ENCODE measurements at places on chromosomes 2 and 18.
A peak's percentile ranks its signal among the peaks of the same experiment; 100 is the strongest.

DNA sequence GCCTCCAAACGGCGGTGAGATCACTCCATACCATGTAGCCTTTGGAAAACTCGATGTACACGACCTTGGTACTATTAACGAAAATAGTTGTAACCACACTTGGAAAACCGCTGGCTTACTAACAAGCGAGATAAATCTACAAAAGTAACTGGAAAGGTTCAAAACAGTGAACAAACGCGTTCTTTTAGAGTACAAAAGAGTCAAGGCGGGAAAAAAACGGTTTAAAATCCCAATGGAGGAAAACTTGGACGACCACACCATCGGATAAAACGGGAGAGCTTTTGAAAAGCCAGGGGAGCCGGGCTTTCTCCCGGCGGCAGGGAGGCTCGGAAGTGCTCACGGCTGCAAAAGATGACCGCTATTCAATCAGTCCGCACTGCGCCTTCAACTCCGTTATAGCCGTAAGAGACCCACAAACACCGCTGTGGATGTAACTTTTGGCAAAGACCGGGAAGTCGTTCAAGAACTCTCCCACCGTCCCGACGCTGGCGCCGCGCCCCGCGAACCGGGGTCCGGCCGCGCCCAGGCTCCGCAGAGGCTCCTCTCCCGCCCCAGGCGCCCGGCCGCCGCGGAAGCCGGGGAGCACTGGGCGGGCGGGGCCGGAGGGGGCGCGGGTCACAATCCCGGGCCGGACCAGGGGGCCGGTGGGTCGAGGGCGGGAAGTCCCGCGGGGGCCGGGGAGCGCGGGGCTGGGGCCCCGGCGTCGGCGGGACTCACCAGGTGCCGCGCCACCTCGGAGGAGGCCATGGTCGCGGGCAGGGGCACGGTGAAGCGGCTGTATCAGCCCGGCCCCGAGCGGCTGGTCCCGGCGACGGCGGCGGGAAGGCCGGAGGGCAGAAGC is 465 bp downstream of the SEPTIN10 start:
- DNase-seq: peak; percentile 68

DNA sequence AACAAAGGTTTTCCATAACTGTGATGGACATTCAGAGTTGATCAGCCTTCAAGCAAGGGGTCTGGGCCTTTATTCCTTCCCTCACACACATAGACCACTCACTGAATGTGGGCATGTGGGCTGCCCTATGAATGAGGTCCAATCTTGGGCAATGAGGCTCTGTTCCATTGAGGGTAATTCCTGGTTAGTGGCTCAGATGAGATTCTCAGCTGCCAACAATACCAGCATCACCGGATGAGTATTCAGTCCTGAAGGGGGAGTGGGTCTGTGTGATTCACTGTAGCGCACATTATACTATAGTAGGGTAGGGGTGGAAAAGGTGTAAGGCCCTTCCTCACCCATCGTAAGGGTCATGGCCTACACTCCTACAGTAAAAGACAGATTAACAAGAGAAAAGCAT is 9.9 kb upstream of the PARD3B start:
- no peak for DNase-seq

DNA sequence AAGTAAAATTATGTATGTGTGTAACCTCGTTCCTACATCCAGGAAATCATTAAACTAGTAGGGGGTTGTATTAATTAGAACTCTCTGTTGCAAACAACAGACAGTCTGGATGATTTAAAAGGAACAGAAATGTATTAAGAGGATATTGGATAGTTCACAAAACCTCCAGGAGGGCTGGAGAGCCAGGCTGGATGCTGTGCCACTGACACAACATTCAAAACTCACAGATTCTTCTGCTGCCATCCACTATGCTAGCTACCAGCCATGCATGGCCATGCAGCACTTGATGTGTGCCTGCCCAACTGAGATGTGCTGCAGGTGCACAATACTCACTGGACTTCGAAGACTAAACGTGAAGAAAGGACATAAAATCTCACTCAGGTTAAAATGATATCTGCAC is 48.2 kb upstream of the SH3RF3 start:
- DNase-seq: no peak

DNA sequence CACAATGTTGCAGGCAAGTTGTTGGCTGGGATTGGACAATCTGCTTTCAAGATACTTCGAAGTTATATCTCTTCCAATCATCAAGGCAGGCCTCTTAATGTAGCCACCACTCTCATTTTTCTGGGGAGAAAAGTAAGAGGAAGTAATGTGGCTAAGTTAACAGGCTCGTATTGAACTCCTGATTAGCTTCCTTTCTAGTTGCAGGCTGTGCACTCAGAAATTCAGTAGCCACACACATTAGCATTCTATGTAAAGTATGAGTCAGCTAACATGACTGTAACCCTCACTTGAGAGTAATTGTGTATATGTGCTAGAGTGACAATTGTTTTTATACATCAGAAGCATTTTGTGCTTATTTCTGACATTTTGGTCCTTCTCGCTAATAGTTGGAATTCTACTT is 3.3 kb downstream of the TWSG1 start:
- DNase-seq: no peak

DNA sequence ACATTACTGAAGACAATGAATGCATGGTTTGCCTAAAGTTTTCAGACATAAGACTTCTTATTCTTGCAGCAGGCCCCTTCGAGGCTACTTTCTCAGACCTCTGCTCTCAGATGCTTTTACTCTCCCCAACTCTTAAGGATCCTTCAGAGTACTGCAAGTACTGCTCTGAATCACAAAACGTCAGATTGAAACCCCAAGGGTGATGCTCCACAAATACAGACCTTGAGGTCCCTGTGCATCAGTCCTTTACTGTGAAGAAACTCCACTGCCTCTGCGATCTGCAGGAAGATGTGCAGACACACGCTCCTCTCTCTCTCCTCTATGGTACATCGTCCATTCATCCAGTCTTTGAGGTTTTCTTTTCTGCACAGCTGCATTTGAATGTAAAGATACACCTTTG is 52.8 kb downstream of the EIF2AK3 start:
- no peak for DNase-seq

DNA sequence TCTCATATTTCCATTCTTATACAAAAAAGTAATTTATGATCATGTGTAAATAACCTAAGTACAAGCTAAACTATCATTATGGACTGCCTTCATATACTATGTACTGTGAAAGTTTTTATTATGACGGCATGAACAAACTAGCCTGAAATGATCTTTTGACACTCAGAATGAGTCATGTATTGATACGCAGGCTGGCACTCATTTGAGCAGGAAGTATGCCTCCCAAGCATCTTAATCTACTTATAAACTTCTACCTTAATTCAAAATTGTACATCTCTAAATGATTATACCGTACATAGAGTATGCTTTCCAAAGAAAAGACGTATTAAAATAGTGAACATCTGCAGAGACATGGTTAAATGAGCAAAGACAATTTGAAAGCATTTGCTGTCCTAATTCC is 207.1 kb upstream of the SPOPL start:
- no peak for DNase-seq

GRCh38 chr2:232377841-232378734 is 463 bp upstream of the ALPP start:
- peak; percentile 81 for DNase-seq

- DNase-seq: peak; percentile 32
These were observed 241.3 kb downstream of the HDAC4 start for GRCh38 chr2:239159476-239159911.

- DNase-seq: peak; percentile 82
These were observed 158.5 kb downstream of the LAMA1 start for GRCh38 chr18:6959110-6959509.

DNA sequence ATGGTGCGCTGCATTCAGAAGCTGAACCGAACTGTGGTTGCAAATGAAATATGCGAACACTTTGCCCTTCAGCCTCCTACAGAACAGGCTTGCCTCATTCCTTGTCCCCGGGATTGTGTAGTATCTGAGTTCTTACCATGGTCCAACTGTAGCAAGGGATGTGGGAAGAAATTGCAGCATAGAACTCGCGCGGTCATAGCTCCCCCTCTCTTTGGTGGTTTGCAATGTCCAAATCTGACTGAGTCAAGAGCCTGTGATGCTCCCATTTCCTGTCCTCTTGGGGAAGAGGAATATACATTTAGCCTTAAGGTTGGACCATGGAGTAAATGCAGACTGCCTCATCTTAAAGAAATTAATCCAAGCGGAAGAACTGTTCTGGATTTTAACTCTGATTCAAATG is 291.4 kb downstream of the THSD7B start:
- no peak for DNase-seq

- peak; percentile 57 for DNase-seq
These were observed 191.0 kb downstream of the GRB14 start for GRCh38 chr2:164430166-164430783.

DNA sequence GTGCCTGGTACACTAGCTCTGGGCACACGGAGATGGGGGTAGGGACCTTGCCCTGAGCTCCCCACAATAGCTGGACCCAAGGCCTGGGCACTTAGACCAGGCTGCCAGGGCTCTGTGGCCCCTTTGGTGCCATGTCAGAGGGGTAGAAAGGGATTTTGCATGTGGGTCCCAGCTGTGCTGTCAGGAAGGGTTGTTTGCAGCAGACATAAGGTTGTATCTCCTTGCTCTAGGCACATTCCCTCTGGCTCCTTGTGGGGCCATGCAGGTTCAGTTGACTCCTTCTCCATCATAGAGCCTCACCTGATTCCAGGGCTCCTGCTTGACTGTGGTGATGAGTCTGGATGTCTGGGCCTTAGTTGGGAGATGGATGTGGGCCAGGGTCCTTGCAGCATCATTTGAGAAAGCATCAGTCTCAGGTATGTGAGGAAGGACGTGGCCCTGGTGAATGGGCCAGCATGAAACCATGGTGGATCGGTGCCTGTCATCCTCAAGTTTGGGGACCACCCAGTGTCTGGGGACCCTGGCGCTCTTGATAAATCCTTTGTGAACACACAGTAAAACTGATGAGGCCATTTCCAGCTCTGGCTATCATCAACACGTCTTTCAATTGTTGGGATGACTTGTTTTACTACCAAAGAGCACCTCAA is 461.9 kb upstream of the HS6ST1 start:
- peak; percentile 26 for DNase-seq

DNA sequence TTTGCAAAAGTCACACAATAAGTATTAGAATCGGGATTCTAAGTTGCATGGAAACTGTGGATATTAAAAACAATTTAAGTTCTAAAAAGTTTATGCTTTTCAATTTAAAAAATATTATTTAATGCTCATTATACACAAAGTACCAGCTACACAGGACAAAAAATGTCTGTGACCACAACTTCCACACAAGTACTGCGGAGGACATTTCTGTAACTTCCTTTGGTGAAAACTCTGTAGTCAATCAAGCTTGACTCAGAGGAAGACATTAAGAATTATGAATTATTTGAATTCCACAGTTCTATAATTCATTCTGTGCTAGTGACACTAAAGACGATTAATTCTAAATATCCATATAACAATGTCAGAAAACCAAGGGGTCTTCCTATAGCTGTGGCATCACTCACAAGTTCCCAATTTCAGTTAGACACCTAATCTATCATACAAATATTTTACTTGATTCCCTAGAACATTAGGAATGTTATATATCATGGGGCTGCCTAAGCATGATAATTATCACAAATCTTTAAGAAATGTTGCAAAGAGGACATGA is 120.5 kb downstream of the AFF3 start:
- no peak for DNase-seq

DNA sequence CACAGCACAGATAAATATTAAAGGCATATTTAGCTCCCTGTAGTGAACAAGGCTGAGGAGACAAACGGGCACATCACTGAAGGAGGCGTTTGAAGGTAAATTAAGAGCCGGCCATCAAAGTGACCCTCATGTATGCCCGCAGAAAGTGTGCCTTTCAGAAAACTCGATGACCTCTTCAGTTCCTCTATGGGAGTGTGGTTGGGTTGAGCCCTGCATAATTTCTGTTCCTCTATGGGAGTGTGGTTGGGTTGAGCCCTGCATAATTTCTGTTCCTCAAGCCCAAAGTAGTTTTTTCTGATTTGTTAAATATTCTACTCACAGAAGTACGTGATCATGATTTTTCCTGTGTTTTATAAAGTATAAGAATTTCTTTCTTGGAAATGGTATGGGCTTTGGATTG is 568.5 kb downstream of the TSN start:
- no peak for DNase-seq

DNA sequence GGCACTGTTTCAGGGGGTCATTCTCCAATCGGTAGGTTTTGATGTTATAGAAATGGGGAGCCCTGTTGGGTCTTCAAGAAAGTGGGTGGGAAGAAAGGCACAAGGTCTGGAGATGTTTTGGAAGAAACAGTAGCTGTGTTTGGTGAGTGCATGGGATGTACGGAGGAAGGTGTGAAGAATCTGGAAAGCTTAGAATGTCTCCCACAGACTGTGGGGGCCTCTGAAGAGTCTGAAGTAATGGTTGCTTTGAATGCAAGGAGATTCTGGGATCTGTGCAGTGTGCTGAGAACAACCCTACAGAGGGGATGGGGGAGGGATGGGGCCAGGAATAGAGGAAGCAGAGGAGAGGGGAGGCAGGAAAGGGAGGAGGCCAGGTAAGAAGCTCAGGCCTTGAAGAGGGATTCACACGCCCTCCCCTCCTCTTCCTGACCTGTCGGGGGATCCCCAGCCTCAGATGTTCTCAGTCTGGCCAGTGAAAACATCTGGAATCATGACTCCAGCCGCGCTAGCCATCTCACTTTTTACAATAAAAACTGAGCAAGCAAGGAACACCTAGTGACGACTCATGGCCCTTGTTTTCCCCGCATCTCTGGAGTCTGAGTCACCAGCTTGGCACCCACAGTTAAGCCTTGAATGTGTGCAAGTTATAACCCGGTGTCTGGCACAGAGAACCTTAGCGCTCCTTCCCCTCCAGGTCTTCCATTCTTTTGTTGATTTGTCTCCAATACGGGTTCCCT is 74.2 kb downstream of the SH3BP4 start:
- peak; percentile 86 for DNase-seq

GRCh38 chr2:11175293-11175795 is 20.1 kb downstream of the SLC66A3 start:
- DNase-seq: no peak

DNA sequence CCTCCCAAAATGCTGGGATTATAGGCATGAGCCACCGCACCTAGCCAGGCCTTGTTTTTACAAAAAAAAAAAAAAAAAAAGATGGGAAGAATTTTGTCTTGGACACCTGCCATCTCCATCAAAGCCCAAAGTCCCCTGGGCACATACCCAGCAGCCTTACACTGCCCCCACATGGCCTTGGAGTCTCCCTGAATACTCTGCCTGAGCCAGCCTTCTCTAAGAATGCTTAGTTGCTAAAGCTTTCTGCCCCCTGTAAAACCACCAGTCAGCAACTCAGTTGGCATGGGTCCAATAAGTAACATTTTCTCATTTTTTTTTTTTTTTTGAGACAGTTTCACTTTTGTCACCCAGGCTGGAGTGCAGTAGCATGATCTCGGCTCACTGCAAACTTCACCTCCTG is 40.6 kb downstream of the SPC25 start:
- no peak for DNase-seq

GRCh38 chr18:7696780-7697179 is 129.7 kb downstream of the PTPRM start:
- DNase-seq: no peak

- DNase-seq: no peak
These were observed 194.8 kb upstream of the NABP1 start for GRCh38 chr2:191483117-191483516.

GRCh38 chr18:32542221-32542798 is 71.6 kb upstream of the GAREM1 start:
- no peak for DNase-seq

- DNase-seq: no peak
These were observed 48.2 kb downstream of the KCMF1 start for GRCh38 chr2:85019121-85019520.

- DNase-seq: no peak
These were observed 413.6 kb downstream of the THSD7B start for GRCh38 chr2:137178951-137179377.
